ENCODE measurements at places on chromosomes 2 and 18.

GRCh38 chr2:114729026-114729425, 286.6 kb downstream of the DPP10 start:
- DNase-seq: no peak

DNA sequence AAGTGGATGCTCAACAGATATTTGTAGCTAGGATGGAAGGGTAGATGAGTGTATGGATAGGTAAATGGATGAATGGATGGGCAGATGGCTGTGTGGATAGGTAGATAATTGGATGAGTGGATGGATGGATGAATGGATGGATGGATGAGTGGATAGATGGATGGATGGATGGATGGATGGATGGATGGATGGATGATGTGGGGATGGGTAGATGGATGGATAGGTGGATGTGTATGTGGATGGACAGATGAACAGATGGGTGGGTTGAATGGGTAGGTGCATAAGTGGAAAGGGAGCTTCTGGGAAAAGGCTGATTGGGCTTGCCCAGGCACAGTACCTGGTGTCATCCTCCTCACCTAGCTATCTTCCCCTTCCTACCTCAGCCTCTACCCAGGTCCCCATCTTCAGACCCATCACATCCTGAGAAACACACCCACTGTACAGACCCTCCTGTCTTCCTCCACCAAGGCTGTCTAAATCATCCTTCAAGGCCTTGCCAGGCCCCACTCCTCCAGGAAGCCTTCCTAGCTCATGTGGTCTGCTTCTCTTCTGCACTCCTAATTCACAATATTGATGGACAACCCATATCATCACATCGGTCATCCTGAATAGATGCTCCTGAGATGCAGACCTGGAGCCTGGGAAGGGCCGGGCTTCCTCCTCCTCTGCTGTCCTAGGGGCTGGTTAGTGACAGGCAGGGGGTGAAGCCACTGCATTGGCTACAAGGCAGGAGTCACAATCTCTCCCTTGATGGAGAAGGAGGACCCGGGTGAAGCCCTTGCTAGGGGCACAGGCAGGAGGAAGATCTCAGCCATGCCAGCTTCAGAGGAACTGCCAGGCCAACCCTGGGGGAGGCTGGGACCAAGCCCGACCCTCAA, 49.4 kb downstream of the SMAD7 start:
- DNase-seq: no peak

GRCh38 chr2:9406529-9407362, 16.6 kb downstream of the ITGB1BP1 start:
- no peak for DNase-seq

DNA sequence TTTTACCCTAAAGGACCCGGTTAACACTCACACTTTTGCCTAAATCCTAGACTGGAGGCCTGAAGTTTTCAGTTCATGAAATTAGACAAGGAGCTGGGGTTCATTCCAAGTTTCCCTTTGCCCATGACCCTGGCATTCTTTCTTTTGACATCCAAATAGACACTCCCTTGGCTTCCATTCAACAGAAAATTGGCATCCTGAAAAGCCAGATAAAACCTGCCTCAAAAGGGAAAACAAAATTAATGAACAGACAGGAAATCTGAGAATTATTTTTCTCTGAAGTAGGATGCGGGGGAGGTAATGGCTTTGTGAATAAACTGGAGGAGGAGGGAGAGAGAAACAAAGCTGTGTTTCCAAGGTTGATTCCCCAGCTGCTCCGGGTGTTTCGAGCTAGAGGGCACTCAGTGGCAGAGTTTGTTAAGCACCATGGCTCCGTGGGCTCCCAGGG, 41.0 kb downstream of the SPP2 start:
- DNase-seq: no peak

GRCh38 chr18:8654503-8655451, 45.5 kb downstream of the RAB12 start:
- DNase-seq: no peak

DNA sequence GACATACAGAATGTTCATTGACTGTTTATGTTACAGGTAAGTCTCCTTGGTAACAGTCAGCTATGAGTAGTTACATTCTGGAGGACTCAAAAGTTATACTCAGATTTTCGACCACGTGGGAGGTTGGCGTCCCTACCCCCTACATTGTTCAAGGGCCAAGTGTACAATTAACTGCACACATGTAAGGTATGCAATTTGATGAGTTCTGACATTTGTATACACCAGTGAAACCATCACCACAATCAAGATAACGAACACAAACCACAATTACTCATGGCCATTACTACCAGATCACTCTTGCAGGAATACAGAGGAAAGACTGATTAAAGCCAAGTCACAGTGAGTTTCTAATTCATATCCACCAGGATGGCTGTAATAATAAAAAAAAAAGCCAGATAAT, 39.6 kb upstream of the LDLRAD4 start:
- DNase-seq: no peak

DNA sequence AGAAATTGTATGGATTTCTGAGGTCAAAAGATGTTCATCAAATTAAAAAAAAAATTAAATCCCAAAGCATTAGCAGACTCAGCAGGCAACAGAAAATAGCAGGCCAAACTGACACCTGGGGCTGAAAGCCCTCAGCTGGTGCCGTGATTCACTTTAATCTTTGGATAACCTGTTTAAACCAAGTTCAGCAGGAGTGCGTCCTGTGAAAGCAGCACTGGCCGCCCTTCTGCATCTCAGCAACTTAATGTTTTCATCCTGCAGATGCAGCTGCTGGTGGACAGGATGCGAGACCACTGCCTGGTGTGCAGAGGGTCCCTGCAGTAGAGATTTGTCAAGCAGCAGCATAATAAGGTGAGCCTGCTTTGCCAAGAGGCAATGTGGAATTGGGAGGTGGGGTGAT, 41.2 kb downstream of the CCDC68 start:
- no peak for DNase-seq

DNA sequence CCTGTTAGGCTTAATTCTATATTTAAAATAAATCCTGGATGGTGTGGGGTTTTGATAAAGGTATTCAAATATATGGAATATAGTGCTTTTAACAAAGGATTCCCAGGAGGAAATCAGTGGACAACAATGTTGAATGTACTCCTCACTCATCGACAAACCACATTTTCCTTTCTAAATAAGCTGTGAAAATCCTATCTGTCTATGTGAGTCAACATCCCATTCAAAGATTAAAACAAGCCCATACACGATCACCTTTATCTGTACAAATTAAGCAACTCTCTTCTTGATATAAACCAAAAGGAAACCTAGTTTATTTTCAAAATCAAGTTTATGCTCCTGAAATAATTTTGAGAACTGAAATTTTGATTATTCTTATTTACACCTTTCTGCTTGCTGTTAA, 153.4 kb downstream of the ERBB4 start:
- DNase-seq: no peak

DNA sequence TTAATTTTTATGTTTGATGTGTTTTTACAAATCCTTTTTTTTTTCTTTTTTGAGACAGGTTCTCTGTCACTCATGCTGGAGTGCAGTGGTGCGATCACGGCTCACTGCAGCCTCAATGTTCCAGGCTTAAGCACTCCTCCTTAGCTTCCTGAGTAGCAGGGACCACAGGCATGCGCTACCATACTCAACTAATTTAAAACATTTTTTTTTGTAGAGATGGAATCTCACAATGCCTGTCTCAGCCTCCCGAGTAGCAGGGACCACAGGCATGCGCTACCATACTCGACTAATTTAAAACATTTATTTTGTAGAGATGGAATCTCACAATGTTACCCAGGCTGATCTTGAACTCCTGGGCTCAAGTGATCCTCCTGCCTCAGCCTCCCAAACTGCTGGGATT, 3.2 kb downstream of the NOTO start:
- DNase-seq: no peak

DNA sequence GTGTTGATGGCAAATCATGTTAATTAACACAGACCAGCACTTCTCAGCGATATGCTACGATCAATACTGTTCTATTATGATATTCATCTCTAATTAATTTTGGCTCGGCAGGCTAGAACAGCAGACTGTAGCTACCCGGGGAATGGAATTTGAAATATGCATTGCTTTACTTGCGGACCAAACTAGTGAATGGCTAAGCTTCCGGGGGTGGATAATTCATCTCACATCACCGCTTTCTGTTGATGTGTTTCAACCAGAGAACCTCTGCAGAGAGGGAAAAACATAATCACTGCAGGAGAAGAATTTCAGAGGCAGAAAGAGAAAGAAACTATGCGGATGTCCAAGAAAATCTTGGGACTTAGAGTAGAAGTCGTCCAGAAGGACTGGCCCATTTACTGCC, 490.9 kb downstream of the STK39 start:
- no peak for DNase-seq

DNA sequence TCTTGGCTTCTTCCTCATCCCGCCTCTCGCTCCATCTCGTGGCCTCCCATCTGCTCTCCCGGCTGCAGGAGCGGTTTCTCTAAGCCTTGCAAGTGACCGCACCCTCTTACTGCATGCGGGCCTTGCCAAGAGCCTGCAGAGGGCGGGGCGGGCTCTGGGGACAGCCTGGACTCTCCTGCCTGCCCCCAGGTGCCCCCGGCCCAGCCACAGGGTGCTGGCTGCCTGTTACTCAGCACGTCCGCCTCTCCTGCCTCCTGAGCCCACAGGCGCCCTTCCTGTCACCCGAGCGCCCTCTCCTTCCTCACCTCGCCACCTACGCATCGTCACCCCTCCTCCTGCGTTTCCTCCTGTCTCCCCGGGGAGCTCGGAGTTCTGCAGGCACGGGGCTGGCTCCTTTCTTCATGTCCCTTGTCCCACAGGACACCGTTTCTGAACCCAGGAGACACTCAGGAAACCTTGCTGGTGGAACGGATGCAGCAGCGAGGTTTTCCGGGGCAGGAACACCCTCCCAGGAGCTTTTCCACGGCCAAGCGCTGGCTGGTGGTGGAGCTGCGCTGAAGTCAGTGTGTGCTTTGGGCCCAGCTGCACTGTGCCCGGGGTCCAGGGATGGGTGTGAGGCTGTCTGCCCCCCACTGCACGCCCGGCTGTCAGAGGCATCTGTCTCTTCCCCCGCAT, 28.5 kb downstream of the HPCAL1 start:
- peak; percentile 66 for DNase-seq

DNA sequence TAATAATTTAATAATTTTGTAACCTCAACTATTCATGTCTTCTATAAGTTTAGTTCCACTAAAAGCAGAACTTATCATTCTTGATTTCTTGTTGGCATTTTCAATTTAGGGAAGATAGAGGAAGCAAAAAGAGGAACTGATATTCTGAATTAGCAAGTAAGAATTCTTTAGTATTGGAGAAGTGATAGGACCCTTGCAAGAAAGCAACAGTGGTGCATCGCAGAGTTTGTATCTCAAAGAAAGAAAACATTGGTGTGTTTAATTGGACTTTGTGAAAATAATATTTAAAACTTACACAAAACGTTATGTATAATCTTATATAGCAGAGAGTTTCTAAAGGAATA, 36.5 kb upstream of the TNFRSF11A start:
- no peak for DNase-seq

DNA sequence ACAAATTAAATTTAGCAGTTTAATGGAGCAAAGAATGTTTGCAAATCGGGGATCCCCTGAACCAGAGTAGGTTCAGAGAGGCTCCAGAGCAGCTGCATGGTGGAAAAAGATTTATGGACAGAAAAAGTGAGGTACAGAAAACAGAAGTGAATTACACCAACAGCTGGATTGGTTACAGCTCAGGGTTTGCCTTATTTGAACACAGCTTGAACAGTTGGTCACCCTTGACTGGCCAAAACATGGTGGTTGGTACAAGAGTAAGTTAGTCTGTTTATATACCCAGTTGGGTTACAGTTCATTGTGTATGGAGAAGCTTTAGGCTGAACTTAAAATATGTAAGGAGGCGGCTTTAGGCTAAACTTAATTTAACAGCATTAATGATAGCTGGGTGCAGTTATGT, 5.4 kb upstream of the CDCA7 start:
- no peak for DNase-seq

- no peak for DNase-seq
Observed at GRCh38 chr2:230944757-230945372, 19.8 kb upstream of the GPR55 start.

GRCh38 chr2:83470928-83471327, 988.2 kb downstream of the SUCLG1 start:
- no peak for DNase-seq

- no peak for DNase-seq
Observed at GRCh38 chr2:43333656-43334144, 107.3 kb upstream of the ZFP36L2 start.

DNA sequence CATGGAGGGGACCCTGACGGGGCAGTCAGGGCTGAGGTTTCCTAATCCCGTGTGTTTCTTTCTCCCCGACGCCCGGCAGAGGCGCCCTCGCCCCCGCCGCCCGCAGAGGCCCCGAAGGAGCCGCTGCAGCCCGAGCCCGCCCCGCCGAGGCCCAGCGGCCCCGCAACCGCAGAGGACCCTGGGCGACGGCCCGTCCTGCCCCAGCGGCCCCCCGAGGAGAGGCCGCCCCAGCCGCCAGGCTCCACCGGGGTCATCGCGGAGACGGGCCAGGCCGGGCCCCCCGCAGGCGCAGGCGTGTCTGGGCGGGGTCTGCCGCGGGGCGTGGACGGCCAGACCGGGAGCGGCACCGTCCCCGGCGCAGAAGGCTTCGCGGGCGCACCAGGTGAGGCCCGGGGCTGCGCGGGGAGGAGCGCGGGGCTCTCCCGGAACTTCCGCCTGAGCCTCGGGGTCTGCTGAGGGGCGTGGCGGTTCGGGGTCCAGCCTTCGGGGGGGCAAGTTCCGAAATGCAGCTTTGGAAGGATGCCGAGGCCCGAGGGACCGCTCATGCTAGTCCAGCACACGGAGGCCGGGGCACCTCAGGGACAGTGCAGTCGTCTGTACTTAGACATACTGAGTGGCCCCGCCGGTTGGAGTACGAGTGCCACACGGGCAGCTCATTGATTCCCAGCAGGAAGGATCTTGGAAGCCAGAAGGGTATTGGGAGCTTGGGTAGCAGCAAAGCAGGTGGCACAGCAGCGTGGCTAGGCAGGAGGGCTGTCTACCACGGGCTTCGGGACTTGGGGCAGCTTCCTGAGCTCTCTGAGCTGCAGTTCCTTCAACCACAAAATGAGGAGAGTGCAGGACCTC, 60.1 kb downstream of the EMILIN2 start:
- peak; percentile 30 for DNase-seq

- no peak for DNase-seq
Observed at GRCh38 chr2:235564066-235564465, 70.2 kb downstream of the AGAP1 start.

GRCh38 chr2:240461471-240462072, 26.1 kb downstream of the GPC1 start:
- peak; percentile 1 for DNase-seq

- DNase-seq: no peak
Observed at GRCh38 chr2:110702514-110703380, 24.9 kb upstream of the BUB1 start.

DNA sequence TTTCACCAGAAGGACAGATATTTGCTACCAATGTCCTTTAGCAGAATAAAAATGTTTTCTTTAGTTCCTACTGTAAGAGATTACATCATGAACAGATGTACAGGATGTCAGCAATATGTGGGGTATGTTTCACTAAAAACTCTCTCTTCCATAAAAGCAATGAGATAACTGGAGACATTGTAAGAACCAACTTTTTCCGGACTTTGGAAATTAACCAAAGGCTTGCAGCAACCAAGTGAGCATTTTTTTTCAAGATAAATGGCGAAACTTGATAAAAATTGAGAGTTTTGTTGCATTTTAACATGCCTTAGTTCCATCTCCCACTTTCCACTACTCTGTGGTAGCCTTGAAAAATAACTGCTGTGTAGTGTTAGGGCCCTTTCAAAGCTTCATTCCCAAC, 429.8 kb upstream of the CDH2 start:
- no peak for DNase-seq

- no peak for DNase-seq
Observed at GRCh38 chr2:136215908-136216472, 98.0 kb upstream of the CXCR4 start.
